T47D (cell line): ENCODE measurements at places on chromosomes 5 and 9.

DNA sequence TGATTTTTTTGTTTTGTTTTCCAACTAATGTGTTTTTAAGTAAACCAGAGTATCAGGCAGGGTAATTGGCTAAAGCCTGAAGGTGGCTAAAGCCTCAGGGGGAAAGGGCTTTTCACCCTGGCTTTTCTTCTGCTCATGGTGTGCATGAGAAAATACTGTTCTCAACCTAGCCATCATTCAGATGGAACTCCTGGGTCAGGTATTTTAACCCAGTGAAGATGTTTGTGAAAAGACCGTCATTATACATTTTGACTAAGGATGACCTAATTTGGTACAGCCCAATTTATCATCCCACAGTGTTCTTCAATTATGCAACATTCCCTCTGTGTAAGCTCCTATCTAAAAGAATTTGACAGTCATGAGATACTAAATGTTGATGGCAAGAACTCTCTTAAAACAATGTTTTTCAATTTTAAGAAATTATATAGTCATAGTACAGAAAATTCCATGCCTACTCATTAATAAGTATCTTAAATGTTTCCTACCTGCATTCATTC, 209.5 kb upstream of the TARS1 start:
- no peak for DNase-seq

DNA sequence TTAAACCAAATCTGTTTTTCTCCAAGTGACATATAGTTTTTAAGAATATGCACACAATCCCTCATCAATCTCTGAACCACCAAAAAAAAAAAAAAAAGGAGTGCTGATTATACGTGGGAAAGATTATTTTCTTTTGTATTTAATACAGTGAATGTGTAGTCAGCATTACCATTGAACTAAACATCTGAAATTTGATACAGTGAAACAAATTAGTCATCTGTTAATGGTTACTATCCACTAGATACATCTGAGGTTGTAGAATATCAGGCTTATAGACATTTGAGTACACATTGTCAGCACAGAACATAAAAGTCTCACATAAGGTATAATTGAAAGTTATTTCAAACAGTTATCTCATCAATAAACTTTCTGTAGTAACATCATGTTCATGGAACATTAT, 87.0 kb downstream of the SLF1 start:
- no peak for DNase-seq

DNA sequence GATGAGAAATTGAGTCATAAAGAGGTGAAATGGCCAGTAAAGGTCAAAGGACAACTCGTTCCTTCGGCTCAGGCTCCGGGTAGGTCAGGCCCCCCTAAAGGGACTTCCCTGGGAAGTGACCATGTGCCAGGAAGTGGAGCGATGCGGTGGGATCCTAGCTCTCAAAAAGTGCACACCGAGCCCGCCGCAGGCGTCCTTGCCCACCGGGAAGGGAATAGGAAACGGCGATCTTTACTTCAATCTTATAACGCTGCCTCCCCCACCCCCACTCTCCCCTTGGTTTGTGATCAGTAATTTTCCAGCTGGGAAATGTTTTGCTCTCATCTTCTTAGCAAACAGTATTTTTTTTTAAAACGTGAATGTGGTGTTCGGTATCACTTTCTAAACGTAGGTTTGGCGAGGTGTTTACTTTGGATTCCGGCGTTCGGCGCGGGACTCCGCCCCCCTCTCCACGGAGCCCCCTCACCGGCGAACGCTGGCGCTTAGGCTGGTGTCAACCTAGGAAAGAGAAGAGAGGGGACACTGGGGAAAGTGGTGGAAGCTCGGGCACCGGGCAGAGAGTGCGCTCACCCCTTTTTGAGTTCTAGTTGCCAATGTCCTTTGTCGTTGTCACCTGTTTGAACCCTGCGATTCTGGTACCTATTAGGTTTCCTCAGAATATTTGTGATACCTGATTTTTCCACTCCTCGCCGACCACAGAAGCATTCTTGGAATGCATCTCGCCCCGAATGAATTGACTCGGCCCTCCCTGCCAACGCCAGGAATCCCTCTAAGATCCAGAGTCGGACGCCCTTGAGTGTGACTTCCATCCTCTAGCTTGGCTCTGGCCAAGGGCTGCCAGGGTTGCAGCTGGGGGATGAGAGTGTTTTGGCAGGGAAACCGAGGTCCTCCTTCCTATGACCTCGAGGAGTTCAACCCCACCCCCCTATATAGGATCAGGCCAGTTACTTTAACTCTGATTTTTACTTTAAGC, 1.8 kb upstream of the KLF4 start:
- DNase-seq = no peak

DNA sequence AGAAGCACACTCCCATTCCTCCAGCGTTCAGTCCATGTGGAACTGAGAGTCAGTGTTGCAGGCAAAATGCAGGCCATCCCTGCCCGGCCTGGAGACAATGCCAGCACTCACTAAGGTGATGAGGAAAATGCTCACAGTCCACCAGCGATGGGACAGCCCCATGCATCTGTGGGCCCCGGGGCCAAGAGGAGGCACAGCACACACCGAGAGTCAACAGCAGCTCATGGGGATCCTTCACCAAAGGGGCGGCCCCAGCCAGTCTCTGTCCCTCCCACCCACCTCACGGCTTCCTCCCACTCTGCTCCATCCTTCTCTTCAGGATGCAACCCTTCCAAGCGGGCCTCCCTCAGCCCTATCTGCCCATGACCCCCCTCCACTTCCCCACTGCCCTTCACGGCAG, 6.2 kb downstream of the SEMA4D start:
- DNase-seq = no peak

DNA sequence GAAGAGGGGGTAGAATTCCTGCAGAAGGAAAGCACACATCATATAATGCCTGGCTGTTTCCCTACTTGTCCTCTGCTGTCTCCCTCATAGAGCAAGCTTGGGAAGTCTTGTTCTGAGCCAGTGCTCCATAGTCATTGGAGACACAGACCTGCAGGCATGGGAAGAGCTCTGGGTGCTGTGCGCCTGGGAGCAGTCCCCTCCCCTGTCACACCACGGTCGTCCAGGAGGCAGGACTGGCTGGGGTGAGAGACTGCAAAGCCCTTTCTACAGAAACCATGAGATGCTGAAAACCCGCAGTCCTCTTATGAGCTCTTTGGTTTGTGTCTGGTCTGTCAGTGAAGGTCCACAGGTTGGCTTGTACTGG, 64.6 kb downstream of the GPR21 start:
- DNase-seq = no peak

DNA sequence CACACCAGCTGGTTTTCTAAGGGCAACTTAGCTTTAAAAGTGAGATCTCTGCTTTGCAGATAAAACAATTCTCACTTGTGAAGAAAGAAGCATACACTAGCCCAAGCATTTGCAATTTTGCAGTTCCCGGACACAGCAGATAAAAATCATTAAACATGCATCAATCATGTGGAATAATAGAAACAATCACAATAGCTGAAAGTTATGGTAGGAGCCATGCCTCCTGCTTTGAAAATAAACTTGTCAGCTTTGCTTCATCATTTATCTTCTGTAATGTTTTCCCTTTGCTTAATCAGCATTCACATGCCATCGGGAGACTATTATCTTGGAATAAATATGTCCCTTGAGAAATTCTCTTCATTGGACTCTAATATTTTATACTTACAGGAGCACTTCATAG, 60.3 kb upstream of the DAB2 start:
- DNase-seq = no peak

- DNase-seq = no peak
Measured at GRCh38 chr9:19416143-19416542, 7.3 kb downstream of the ACER2 start.

GRCh38 chr5:83764101-83764500, 43.4 kb upstream of the HAPLN1 start:
- DNase-seq = no peak

GRCh38 chr5:135491552-135492318, 39.6 kb upstream of the TIFAB start:
- no peak for DNase-seq

GRCh38 chr5:177309351-177310191, 2.1 kb downstream of the MXD3 start:
- peak; percentile 84 for DNase-seq

- no peak for DNase-seq
Measured at GRCh38 chr5:119385136-119385535, 29.3 kb downstream of the TNFAIP8 start.

DNA sequence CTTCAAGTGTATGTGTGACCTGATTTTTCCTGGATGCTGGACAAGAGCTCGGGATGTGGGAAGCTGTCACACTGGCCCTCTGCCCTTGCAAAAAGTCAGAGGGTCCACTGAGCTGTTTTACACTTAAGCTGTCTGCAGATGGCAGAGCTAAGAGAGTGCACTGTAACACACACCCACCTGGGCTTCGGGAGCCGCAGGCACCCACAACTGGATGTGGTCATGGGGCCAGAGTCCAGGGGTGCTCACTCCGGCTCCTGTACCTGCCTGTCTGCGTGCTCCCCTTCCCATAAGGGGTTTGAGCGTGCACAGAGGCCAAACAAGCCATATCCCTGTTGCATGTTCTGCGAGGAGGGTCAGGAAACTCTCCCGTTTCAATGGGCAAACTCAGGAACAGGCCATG, 82.5 kb downstream of the LRRC70 start:
- no peak for DNase-seq

DNA sequence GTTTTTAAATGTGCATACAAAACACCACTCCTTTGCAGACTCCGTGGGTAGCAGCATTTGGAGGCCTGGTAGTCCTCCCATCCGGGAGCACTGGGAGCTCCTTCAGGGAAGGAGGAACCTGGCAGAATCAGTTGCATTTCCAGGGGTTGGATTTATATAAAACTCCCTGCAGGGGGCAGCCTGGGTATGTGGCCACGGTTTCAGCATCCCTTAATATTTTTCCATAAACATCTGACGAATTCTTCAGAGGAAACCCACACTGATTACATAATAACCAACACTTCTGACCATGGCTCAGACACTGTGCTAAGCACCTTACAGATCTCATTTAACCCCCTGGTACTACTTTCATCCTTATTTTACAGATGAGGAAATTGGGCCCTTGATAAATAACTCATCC, 6.1 kb upstream of the AFAP1L1 start:
- no peak for DNase-seq

GRCh38 chr9:22700171-22700570, 253.5 kb downstream of the DMRTA1 start:
- no peak for DNase-seq

DNA sequence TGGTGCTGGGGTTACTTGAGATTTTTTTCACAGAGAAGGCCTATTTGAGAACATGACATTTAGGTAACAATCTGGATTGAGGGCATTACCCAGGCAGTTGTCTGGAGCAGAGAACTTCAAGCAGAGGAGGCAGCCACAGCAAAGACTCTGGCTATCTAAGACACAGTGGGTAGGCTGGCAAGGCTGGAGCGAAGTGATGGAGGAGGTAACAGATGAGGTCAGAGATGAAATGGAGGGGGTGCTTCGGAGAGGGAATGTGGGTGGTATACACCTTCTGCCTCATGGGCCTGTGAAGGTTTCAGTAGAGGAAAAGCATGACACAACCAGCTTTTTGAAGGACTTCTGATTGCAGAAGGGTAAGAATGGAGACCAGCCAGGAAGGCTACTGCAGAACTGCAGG, 65.9 kb downstream of the TMEM174 start:
- no peak for DNase-seq

DNA sequence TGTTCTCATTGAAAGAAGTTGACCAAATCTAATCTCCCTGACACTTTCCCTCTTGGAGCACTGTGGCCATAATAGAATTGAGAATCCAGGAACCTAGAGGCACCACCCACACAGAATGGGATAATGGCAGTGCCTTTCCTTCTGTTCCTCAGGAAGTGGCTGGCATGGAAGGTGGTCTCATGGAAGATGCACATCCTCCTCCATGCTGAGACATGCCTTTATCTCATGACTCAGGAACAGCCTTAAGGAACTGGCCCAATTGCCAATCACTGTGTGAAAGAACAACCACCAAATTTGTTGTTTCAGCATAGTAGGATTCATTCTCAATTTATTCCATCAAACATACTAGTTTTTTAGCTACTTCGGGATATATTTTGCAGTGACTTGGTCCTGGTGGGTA, 137.5 kb upstream of the RASGRF2 start:
- DNase-seq = no peak

GRCh38 chr5:8230868-8231267, 361.9 kb downstream of the MTRR start:
- DNase-seq = no peak

DNA sequence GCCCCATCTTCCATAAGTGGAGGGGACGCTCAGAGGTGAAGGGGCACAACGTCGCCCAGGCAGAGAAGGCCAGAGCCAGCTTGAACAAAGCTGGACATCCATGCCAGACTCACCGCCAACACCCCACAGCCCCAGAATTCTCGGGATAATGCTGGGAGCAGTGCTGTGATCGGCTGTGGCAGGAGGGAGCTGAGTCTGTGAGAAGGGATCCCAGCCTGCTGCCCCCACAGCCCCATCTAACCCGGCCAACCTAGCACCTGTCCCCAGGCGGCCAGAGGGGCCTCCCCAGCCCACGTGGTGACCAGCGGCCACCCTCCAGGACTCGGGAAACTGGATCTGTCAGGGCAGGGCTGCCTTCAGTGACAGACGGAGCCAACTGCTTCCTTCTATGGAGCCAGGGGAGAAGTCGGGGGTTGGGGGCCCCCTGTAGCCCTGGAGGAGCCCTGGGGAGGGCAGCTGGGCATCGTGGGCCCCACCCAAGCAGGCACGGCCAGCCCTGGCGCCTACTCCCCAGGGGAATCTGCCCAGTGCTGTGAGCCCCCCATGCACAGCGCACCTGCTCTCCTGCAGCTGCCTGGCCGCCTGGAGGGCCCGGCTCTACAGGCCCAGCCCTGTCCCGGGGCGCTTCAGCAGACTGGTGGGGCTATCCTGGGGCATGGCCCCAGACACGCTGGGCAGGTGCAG, 6.0 kb downstream of the BRD3 start:
- no peak for DNase-seq

DNA sequence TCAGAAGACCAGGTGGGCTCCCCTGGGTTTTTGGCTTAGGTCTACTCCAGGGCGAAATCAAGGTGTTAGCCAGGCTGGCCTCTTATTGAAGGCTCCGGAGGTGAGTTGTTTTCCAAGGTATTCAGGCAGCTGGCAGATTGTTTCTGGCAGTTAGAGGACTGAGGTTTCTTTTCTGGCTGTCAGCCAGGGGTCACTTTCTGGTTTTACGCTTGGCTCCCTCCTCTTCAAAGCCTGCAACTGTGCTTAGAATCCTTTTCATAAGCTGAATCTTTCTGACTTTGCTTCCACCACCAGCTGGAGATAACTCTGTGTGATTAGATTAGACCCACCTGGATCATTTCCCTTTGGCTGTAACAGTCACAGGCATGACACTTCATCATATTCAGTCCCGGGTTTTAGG, 24.6 kb downstream of the RFK start:
- no peak for DNase-seq

GRCh38 chr5:157459715-157460599, at the start of gene NIPAL4:
NIPAL4 (plus strand) TSS chr5:157460213; CDS start chr5:157460321, 108 bp downstream.
- DNase-seq = peak; percentile 38

GRCh38 chr5:122153774-122154173, 24.4 kb downstream of the ZNF474 start:
- no peak for DNase-seq

- no peak for DNase-seq
Measured at GRCh38 chr5:37184748-37185364, 64.3 kb downstream of the CPLANE1 start.

DNA sequence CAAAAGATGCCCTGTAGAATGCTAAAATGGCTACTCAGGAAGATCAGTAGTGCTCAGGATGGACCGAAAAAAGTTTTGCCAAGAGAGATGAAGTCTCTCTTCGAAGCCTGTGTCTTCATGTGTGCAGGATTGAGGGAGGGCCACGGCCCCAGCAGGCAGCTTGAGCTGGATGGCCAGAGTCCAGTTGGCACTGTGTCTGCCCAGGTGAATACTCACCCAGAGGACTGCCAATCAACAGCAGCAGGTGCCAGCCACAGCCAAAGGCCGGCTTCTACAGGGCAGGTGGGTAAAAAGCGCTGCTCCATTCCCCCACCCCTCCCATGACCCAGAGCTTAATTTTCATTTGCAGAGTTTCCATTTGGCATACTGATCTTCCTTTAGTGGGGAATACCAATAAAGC, 287.9 kb upstream of the ZNF608 start:
- DNase-seq = no peak
